ENCODE measurements at places on chromosomes 2 and 18.

DNA sequence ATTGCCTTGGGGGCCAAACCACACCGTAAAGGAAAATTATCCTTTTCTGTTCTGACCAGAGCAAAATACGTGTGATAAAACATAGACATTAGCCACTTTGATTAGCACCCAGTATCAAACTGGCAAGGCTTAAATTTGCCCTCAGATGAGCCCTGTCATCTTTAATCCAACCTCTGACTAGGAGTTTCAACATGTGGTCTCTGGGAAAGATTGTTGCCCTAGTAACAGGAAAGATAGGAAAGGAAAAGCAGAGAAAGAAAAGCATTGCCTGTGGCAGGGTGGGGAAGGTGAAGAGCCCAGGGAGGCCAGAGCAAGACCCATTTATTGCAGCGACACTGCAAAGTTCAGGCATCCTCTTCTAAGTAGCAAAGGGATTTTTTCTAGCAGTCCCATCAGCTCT, 181.5 kb upstream of the SCN7A start:
- no peak overlapping the region for H3K27ac ChIP-seq
- H3K27me3 ChIP-seq, result peaks cover 13% of the 10 kb centered on the region
- no peaks in the 10 kb centered on the region for H3K4me1 ChIP-seq
- no peak overlapping the region for H3K4me3 ChIP-seq
- H3K36me3 ChIP-seq, result no peaks in the 10 kb centered on the region
- no peak for DNase-seq

DNA sequence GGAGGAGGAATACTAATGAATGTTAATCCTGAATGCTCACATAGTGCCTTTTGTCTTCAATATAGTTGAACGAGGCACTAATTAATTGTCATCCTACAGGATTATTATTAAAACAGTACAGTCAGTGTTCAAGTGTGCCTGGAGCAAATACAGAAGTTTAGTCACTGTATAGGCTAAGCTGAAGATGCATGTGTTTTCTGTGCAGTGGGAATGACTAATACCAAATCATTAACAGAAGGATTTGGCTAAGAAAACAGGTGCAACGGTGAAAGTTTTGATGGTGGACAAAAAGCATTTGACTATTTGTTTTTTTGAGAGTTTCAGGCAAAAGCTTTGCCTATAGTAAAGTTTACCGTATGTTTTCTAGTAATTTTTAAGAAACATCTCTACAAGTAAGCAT, 62.8 kb downstream of the DCC start:
- no peaks in the 10 kb centered on the region for H3K27me3 ChIP-seq
- no peak overlapping the region for H3K4me3 ChIP-seq
- H3K27ac ChIP-seq, result no peak overlapping the region
- no peaks in the 10 kb centered on the region for H3K36me3 ChIP-seq
- no peaks in the 10 kb centered on the region for H3K4me1 ChIP-seq

DNA sequence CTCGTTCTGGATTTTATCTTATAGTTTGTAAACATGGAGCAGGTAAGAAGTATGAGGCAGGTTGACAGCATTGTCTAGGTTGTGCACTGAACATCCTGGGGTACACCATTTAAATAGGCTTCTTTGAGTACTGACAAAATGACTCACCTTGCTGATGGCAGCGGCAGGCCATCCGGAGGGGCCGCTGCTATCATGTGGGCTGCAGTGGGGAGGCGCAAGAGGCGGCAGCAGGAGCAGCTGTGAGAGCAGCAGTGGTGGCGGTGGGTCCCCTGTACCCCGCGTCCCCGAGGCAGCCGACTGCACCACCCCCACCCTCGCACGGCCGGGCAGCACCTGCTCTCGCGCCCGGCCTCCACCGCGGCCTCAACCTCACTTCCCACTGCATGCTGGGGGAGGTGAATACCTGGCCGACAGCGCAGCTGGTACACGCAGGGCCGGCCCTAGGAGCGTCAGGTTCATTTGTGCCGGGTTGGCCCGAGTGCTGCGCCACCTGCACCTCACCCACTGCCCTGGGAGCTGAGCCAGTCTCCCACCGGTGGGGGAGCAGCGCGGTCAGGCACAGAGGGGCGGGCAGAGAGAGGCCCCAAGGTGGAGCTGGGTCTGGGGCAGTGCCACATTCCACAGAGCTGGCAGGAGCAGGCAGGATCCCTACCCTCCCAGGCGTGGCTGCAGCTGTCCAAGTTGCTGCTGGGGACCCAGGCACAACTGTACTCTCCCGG, 154.5 kb upstream of the RBMS1 start:
- H3K36me3 ChIP-seq, result no peaks in the 10 kb centered on the region
- peaks cover 4% of the 10 kb centered on the region for H3K4me1 ChIP-seq
- no peak for DNase-seq
- H3K27ac ChIP-seq, result no peak overlapping the region

- H3K36me3 ChIP-seq, result no peaks in the 10 kb centered on the region
- no peak overlapping the region for H3K4me3 ChIP-seq
- no peak overlapping the region for H3K27ac ChIP-seq
- no peaks in the 10 kb centered on the region for H3K4me1 ChIP-seq
- peaks cover 27% of the 10 kb centered on the region for H3K27me3 ChIP-seq
- DNase-seq, result no peak
Observed at GRCh38 chr2:106223347-106223746, 29.2 kb upstream of the UXS1 start.

GRCh38 chr2:241099246-241099645, 2.8 kb downstream of the MTERF4 start:
- no peak overlapping the region for H3K27ac ChIP-seq
- DNase-seq, result no peak
- H3K4me3 ChIP-seq, result no peak overlapping the region
- no peaks in the 10 kb centered on the region for H3K27me3 ChIP-seq

- no peak for DNase-seq
- H3K27ac ChIP-seq, result no peak overlapping the region
- H3K27me3 ChIP-seq, result peaks cover 48% of the 10 kb centered on the region
- no peak overlapping the region for H3K4me3 ChIP-seq
- no peaks in the 10 kb centered on the region for H3K36me3 ChIP-seq
Observed at GRCh38 chr2:170282851-170283250, 104.9 kb downstream of the MYO3B start.

DNA sequence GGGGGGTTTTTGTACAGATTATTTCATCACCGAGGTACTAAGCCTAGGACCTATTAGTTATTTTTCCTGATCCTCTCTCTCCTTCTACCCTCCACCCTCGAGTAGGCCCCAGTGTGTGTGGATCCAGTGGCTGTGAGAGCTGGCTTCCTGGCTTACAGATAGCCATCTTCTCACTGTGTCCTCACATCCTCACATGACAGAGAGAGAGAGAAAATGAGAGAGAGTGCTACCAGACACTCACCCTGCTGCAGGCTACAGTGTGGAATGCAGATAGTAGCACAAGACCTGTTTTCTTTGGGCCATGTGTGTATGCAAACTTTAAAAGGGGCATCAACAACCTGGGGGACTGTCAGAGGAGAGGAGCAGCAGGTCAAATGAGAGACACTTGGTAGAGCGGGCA, 9.5 kb downstream of the KCNK3 start:
- DNase-seq, result no peak
- H3K27ac ChIP-seq, result no peak overlapping the region
- H3K27me3 ChIP-seq, result peaks cover 11% of the 10 kb centered on the region
- H3K4me3 ChIP-seq, result no peak overlapping the region
- peaks cover 52% of the 10 kb centered on the region for H3K4me1 ChIP-seq

Measured in osteocyte (in vitro differentiated cells).